ENCODE measurements at places on chromosomes 2 and 18.

GRCh38 chr2:187658952-187659525, 104.8 kb upstream of the TFPI start:
- DNase-seq = no peak

GRCh38 chr18:36083729-36084128, 16.4 kb upstream of the RPRD1A start:
- DNase-seq = no peak

DNA sequence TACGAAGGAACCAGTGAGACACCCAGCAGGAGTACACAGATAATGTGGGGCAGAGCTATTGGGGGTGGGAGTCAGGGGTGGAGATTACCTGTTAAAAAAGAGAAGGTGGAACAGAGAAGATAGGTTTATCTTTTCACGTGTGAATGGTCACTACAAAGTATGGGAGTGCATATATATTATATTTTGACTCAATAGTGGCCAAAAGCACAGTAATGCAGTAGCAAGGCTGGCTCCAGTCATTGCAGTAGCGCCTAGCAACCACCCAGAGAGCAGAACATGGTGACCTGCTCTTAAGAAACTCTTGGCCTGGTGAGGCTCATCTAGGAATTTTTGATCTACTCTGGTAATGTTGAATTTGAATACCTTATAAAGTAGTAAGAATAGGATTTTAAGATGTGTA, 1.0 kb downstream of the IMPACT start:
- DNase-seq = no peak

- no peak for DNase-seq
These were observed 40.2 kb downstream of the LPIN1 start for GRCh38 chr2:11786592-11786991.

DNA sequence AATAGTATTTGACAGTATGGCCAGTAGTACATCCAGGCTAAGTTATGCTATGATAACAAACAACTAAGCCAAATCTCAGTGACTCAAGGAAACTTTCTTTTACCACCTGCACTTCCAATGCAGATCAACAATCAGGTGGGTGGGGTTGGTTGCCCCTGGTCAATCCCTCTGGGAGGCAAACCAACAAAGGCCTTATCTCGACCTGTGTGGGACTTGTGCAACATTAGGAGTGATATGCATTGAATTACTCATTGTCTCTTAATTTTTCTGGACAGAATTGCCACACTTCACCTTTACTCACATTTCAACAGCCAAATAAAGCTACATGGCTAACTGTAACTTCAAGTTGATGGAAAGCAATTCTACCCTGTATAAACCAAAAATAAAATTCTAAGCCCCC, 1049.3 kb upstream of the CDH2 start:
- DNase-seq = no peak

DNA sequence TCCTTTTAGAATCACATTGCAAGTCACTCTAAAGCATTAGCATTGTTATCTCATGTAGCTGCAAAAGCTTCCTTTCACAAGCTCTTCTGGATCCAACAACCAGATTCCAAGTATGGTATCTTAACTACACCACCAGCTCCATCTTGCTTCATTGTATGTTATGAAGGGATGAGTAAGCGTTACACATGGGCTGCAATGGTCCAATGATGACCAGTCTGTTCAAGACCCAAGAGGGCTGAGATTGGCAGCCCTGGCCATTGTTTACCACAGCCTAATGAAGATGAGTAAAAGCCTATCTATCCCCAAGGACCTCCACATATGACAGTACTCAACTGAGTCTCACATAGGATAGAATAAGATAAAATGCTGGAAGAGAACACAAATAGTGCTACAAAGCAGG, 6.3 kb downstream of the CFLAR start:
- no peak for DNase-seq

GRCh38 chr2:129388870-129389269, 590.6 kb upstream of the RAB6C start:
- no peak for DNase-seq

DNA sequence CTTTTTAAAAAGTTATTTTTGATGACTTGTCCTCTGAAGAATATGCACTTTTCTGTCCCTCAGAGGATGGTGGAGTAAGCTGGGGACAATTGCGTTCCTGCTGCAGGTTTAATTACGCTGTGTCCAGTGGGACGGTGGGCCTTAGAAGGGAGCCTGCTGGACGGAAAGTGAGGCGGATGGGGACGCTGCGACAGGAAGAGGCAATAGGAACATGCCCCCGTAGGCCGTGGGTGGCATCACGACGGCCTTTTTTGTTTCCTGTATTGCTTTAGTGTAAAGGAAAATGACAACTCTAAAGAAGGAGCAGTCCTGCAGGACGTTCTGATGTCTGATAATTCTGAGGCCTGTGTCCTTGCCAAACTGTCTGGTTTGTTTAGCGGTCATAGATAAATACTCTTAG, 121.6 kb downstream of the NFATC1 start:
- DNase-seq = no peak

DNA sequence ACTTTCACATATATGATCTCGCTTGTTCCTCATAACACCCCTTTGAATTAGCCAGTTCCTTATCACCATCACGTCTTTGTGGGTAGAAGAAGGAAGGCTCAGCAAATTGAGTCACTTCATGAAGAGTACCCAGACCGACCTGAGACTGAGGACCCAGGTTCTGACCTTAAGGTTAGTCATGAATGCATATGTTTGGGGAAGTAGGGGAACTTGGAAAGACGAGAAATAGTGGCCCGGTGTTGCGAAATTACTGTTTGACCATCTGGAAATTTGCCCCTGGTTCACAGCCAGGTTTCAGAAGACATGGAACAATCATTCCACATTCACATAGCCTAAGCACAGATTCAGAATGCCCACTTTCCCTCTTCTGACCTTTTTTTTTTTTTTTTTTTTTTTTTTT, 59.8 kb downstream of the MEIS1 start:
- DNase-seq = no peak

DNA sequence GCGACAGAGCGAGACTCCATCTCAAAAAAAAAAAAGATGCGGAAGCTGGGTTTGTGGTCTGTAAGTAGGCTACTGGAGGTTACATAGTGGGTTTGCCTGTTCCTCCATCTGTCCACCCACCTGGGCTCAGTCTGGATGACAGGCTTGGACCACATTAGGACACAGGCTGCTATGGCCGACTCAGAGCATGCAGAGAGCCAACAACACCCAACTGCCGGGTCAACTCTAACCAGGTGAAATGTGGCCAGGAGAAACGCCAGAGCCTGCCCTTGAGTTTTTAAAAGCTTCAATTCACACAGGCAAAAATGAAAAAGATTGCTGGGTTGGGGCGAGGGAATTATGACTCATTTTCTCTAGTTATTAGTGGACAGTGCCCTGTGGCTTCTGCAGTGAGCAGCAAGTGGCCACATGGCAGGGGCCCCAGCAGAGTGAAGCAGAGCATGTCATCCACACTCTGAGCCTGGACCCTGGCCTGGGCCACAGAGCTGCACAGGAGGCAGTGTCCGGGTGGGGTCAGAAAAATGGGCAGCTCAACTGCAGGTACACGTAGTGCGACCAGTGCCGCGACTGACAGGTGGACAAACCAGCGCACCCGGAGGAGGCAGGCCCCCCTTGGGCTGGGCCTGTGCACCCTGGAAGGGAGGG, 67.4 kb downstream of the BIN1 start:
- DNase-seq = no peak

DNA sequence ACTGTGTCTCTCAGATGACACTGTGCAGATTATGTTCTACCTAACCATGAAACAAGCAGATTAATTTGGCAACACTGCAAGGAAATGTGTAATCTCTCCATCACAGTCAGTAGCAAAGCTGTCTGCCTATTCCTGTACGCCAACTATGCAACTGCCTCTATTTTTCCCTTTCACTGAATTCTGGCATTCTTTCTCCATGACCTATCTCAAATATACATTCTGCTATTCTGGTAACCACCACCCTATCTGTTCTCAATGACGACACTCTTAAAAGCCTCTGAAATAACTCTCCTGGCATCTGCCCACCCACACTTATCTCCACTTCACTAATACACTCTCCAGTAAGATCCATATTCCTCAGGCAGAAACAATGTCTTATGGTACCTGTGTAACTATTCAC, 78.7 kb downstream of the ABCA12 start:
- DNase-seq = no peak

DNA sequence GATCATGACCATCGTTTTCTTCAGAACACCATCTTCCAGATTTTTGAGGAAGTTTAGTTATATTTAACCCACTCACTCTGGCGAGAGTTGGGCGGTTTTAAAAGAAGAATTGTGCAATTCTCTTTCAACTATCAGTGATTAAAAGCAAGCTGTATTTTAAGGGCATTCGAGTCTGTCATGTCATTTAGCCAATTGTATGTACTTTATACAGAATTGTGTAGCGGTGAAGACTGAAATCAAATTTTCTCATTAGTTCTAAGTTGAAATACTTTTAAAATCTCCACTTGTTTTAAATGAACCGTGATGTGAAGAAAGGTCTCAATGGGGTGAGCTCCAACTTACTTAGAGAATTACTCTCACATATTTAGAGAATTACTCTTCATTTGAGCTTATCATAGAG, 214.6 kb upstream of the DTNA start:
- no peak for DNase-seq

GRCh38 chr2:21912405-21912804, 788.6 kb downstream of the TDRD15 start:
- DNase-seq = no peak

- no peak for DNase-seq
These were observed 5.3 kb downstream of the MAP4K3 start for GRCh38 chr2:39431592-39432316.

DNA sequence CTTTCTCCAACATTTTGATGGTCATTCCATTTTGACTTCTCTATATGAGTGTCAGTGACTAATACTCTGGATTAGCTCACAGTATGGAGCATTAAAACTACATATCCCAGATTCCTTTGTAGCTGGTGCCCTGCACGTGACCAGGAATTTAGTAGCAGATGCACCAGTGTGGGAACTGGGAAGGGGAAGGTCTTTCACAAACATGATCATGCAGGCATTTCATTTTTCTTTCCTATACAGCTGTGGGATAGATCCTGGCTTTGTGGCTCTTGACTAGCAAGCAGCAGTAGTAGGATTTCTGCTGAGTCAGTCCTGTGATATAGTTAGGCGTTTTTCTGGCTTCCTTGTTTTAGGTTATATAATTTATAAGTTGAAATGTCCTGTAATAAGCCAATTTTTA, 971.0 kb upstream of the CDH2 start:
- DNase-seq = no peak

- no peak for DNase-seq
These were observed 41.9 kb downstream of the BABAM2 start for GRCh38 chr2:27932396-27932795.

GRCh38 chr2:15559379-15560139, 1.6 kb downstream of the NBAS start:
- DNase-seq = no peak

DNA sequence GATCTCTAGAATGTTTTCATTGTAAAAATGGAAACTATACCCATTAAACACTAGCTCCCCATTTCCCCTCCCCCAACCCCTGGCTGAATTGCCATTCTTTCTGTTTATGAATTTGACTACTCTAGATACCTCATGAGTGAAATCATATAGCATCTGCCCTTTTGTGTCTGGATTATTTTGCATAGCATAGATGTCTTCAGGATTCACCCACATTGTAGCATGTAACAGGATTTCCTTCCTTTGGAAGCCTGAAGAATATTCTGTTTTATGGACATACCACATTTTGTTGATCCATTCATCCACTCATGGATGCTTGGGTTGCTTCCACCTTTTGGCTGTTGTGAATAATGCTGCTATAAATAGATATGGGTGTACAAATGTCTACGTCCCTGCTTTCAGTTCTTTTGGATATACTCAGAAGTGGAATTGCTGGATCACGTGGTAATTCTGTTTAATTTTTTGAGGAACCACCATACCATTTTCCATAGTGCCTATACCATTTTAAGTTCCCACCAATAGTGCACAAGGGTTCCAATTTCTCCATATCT, 7.7 kb upstream of the ASB1 start:
- no peak for DNase-seq

All from left colon (tissue), 2 donors.